CD4-positive, alpha-beta T cell treated with Interleukin-1 beta for 1 hour (primary cell): ENCODE measurements at places on chromosomes 1 and 21.

- DNase-seq: peak; percentile 1
These were observed 924 bp upstream of the CAMSAP2 start for GRCh38 chr1:200737647-200738291.

DNA sequence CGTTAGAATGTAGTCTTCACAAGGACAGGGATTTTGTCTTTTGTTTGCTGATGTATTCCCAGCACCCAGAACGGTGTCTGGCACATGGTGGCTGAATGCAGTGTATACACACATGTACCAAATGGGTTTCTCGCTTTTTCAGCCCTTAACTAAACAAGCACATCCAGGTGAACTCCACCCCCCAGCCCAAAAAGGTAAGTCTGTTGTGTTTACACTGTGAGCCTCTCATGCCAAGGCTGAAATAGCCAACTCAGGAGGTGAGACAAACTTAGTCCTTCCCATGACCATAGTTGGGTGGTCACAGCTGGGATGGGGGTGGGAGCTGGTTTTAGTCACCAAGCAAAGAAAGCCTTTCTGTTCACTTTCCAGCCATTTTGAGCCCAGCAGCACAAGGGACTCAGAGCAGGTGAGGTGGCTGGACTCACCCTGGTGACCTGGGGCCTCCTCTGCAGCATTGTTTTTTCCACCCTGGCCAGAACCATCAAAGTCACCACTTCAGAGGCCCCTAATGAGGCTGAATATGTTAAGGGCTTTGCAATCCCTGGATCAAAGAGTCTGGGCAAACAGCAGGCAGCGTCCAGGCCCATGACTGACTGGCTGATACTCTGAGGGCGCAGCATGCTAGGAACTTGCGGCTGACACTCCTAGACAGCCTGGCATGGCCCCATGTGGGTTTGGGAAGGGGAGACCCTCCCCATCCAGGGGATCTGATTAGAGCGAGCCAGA lies 8.7 kb downstream of the TENT5B start:
- no peak for DNase-seq

- no peak for DNase-seq
These were observed 22.7 kb downstream of the POFUT2 start for GRCh38 chr21:45264912-45265515.

DNA sequence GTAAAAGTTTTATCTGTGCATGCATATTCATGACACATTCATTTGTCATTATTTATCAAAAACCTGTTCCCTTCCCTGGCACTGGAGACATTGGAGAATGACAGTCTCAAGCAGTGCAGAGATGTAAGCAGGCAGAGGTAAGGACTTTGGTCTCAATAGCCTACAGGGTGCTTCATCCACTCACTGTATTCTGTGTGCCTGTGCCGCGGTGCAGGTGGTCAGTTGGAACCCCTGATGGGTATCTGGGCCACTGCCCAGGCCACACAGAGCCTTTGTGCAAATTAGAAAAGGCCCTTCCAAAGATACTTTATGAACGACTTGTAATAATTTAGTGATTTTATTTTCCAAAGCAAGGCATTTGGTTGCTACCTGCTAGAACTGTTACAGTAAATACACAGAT lies 44.0 kb downstream of the CDC42 start:
- DNase-seq: no peak

- DNase-seq: no peak
These were observed 23.8 kb upstream of the ECE1 start for GRCh38 chr1:21313886-21314721.

- no peak for DNase-seq
These were observed 314.7 kb downstream of the NEGR1 start for GRCh38 chr1:71967670-71968069.

GRCh38 chr21:34198231-34199120 lies 125.1 kb downstream of the MRPS6 start:
- DNase-seq: no peak

- no peak for DNase-seq
These were observed 2.0 kb downstream of the MTARC2 start for GRCh38 chr1:220750131-220750515.

- peak; percentile 3 for DNase-seq
These were observed 33.7 kb upstream of the VASH2 start for GRCh38 chr1:212916481-212917133.

DNA sequence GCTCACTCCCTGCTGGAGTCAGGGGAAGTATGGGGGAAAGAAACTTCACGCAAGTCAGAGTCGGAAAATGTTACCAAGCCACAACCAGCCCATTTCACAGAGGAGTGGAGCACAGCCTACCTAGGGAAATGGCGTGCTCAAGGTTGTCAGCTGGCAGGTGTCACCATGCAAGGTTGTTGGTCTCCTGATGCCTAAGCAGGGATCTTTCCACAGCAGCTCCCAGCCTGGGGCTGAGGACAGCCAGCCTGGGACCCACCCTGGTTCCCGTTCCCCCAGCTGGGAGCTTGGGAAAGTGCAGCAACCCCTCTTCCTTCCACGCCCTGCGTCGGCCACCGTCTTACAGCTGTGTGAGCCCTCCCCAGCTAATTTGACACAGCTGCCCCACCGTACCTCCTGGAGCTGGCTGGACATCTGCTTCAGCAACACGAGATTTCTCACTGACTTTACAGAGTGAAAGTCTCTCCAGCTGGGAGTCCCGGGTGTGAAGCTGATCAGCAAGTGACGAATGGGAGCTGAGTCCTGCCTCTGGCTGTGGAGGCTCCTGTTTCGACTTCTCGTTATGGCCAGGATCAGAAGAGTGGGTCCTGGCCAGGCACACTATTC lies 224.6 kb upstream of the RAB4A start:
- no peak for DNase-seq

DNA sequence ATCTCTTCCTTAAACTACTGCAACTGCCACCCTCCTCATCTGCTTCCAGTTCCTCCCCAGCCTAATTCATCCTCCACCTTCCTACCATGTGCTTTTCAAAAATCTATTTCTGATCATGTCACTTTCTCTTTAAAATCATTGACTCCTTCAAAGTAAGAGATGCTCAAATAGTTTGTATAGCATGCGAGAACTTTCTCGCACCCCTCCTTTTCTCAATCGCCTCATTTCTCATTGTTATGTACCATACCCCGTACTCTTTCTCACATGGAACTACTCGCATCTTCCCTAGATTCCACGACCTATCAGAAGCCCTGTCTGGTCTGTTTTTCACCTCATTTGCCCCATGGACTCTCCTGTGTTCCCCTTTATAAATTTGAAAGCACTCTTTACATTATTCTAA lies 238.2 kb downstream of the NRIP1 start:
- DNase-seq: no peak

- DNase-seq: no peak
These were observed 177.5 kb downstream of the LMO4 start for GRCh38 chr1:87506147-87506546.

DNA sequence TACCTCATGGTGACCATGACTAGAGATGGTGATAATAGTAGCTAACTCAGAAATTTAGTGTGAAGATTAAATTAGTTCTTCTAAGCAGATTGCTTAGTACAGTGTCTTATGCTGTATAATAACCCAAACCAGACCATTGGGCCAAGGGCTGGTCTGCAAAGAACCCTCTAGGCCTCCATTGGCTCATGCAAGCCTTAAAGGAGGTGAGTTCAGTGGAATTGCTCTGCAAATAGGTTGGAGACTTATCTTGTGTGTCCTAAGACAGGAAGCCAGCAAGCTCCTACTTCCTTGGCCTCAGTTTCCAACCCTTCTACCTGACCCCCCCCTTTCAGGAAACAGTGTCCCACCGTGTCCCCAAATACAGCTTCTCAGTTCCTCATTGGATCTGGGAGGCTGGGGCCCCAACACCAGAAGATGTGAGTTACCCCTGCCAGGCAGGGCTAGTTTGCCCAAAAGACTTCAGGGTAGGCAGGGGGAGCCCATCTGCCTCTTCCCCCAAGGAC lies 1.9 kb upstream of the MEF2D start:
- DNase-seq: no peak

- DNase-seq: no peak
These were observed 43.5 kb upstream of the SARS1 start for GRCh38 chr1:109170035-109170764.
